ENCODE measurements at places on chromosomes 11 and 22. TPM values are rescaled to one million over a fixed set of nuclear protein-coding genes. Genes with fewer than 3 reads are reported as not detected.
A peak's percentile ranks its signal among the peaks of the same experiment; 100 is the strongest.

- DNase-seq: no peak
These were observed 26.6 kb downstream of the HPS5 start for GRCh38 chr11:18295316-18295715.

DNA sequence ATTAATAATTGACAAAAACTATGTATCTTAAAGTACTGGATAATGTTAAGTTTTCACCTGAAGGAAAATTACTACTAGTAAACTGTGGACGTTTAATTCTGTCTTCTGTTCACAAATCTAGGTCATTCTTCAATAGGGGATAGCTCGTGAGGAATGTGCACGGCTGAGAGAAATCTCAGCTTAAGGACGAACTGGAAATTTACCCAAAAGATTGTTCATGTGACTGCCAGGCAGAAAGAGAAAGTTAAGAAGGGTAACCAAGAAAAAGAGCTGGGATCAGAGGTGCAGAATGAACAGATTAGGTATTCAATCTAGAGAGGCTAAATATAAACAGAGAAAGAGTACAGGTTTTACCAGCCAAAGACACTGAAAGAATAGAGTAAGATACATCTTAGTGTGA, 245.3 kb downstream of the CASP12 start:
- DNase-seq: no peak

DNA sequence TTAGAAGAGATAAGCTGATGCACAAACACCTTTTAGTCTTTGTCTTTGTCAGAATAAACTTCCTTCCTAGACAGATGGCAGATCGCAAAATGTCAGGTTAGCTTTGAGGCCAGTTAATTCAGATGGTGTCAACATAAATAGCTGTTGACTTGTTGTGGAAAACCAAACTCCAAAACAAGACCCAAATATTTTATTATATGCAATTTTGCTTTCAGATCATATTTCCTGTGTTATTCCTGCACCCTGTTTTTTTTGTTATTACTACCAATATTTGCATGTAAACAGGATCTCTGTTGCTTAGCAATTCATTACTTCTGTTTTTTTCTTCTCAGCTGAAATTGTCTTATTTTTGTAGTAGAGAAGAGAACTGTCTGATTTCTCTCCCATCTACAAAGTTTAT, 316.0 kb downstream of the ETS1 start:
- DNase-seq: no peak

DNA sequence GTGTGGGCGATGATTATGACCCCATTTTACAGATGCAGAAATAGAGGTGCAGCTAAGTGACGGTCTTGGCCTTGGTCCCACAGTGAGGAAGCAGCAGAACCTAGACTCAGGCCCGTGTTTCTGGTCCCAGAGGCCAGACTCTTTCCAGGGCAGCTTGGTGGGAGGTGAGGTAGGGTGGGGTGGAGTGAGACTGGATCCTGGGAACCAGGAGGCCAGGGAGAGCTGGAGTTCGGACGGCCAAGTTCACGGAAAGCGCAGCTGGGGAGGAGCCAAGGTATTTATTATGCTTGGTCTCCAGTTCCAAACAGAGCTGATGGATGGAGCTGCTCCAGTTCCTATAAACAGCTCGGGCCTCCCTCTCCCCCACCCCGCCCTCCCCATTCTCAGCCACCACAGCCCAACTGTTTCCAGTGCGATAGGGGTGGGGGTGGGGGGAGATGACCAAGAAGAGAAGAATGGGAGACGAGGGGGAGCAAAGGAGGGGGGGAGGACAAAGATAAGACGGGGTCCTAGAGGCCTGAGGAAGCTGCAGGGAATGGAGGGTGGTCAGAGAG, 16.2 kb downstream of the LRRC32 start:
- peak; percentile 28 for DNase-seq

- peak; percentile 92 for DNase-seq
These were observed 16.3 kb downstream of the HTR3A start for GRCh38 chr11:113991170-113991569.

DNA sequence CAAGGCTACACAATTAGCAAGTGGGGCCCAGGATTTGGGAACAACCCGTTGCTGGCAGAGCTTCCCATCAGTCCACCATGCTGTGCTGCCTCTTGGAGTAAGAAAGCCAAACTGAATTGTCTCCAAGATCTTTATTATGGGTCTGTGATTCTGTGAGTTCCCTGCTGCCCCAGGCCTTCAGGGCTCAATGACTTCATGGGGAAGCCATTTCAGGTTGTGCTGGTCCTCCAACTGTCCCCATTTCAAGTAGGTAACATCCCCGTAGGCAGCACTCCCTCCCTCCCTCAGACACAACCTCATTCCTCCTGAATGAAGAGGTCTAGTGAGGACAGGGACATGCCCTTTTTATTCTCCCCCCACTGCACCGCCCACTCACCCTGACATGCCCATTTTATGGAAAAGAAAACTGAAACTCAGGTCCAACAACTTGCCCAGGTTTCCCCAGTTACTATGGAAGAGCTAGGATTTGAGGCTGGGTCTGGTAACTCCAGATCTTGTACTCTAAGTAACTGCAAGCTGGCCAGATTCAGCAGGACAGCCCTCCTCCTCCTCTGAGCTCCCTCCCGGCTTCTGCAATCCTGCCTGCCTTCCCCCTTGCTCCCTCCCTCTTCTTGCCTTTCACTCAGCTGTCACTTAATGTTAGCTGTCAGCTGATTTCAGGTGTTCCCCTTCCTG, 8.2 kb upstream of the YWHAH start:
- DNase-seq: no peak

- peak; percentile 86 for DNase-seq
These were observed 3.2 kb upstream of the EMID1 start for GRCh38 chr22:29202212-29203192.

GRCh38 chr11:33761471-33761870, 12.8 kb downstream of the FBXO3 start:
- no peak for DNase-seq

DNA sequence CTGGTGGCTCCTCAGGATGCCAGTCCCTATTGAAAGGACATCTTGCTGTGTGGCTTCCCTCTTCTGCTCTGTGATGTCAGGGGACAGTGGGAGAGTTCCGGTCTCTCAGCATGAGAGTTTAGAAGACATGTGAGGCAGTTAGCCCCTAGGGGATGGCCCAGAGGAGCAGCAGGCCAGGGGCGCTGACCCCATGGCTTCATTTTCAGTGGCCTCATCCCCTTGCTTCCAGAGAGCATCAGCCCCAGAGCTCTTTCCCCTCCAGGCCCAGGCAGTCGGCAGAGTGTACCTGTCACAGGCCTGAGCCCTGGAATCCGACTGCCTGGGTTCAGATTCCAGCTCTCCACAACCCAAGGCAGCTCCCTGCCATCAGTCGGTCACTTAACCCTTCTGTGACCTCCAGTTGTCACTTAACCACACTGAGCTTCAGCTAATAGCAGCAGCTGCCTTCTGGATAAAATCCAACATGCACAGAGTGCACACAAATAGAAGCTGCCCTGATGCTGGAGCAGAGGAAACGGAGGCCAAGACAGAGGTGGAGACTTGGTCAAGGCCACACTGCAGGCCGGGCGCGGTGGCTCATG, 14.1 kb upstream of the LRRC10B start:
- no peak for DNase-seq

DNA sequence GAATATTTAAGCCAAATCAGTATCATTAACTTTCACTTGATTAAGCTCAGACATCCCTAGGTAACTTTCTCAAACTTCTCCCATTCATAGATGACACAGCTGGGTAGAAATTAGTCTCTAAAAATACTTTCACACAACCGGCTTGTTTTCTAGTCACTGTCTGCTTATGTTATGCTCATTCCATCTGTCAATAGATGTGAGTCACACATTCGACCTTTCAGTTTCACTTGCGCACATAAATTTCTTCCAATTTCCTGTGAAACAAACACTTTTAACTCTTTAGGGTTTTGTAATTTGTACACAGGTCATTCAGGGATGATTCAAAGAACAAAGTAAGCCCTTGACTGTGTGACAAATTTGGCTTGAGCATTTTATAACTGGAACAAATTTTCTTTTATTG, 723.0 kb downstream of the KCNA4 start:
- no peak for DNase-seq

GRCh38 chr11:11349870-11350337, 3.1 kb downstream of the CSNK2A3 start:
- DNase-seq: no peak

- DNase-seq: no peak
These were observed 113.4 kb downstream of the ZBTB16 start for GRCh38 chr11:114172871-114173444.

- no peak for DNase-seq
These were observed 186.5 kb downstream of the SHANK2 start for GRCh38 chr11:71065841-71066240.

DNA sequence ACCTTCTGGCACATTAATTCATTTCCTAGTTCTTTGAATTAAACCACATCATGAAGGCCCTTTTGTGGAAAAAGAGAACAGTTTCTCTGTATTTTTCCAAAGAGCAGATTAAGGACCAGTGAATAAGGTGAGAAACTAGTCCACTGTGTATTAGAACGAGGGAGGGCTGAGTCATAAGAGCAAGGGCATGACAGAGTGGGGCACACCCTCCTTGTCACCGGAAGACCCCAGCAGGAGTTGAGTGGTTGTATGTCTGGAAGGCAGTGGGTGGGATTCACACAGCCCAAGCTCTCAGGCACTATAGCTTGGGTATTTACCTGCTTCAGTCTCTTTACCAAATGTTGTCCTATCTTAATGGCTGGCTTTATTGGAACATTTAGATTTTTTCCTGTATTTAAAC, 86.8 kb downstream of the BMAL1 start:
- DNase-seq: peak; percentile 69

- peak; percentile 96 for DNase-seq
These were observed 10.4 kb upstream of the SUN2 start for GRCh38 chr22:38766076-38766777.

DNA sequence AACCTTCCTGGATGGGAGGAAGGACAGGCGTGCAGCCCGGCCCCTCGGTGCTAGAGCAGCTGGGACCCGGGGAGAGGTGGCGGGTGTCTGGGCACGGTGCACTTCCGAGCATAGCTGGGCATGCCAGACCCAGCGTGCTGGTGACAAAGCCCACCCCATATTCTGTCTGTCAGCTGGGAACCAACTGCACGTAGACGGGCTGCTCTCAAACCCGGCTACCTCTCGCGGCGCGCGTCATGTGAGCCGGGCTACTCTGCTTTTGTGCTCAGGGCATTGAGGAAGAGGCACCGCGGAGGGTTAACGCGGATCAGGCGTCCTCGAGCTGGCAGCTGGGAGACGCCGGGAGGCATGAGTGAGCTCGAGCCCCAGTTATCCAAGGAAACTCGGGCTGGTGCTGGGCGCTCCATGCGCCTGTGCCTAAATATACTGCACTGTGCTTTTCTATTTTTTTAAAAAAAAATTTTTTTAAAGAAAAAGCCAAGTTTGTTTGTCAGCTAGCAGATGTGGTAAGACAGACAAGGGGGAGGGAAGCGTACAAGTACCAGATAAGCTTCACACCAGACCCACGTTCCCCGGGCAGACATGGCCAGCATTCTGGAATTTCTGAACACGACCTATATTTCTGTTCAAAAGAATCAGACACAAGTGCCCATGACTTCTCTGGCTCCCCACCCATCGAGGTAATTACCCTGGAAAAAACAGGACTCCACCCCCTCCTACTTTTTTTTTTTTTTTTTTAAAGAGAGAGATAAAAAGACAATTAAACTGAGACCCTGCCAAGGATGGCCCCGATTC, 425.6 kb downstream of the SHANK2 start:
- DNase-seq: peak; percentile 75

- DNase-seq: no peak
These were observed 92.3 kb downstream of the BLID start for GRCh38 chr11:122023614-122024250.

DNA sequence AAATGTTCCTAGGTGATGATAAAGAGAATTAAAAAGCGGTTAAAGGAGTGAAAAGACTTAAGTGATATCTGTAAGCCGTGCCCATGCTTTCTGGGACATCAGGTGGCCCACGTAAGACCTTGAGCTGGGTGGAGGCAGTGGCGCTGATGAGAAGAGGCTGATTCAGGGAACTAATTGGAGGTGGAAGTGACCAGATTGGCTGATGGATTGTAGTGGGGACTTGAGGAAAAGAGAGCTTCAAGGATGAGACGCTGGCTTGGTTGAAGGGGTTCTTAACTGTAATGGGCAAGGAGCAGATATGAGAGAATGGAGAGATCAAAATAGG, 69.1 kb upstream of the EP300 start:
- peak; percentile 57 for DNase-seq

GRCh38 chr11:91959411-91959810, 265.2 kb upstream of the FAT3 start:
- peak; percentile 72 for DNase-seq

- peak; percentile 39 for DNase-seq
These were observed 88.7 kb upstream of the DRD2 start for GRCh38 chr11:113563766-113564526.

DNA sequence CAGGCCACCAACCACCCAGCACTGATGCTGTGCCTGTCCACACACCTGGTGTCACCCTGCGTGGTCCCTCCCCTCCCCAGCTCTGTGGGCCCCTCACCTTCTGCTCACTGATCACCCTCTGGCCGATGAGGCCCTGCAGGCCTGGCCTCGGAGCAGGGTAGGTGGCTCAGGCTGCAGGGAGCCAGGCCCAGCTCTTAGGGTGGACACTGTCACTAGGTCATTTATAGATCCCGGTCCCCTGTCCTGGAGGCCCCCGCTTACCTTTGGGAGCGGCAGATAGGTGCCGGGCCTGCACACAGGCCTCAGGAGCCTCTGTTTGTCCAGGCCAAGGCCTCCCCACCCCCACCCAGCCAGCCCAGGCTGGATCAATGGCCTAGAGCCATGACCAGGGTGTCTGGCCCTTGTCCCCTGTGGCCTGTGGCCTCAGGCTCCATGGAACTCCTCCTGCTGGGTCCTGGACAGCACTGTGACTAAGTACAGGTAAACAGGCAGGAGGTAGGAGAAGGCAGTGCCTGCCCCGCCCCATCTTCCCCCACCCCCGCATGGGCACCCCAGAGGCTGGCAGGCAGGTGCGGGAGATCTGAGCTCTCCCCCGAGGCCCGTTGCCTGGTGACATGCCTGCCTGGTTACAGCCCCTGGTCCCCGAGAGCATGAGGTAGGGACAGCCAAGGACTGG, at the start of gene TMPRSS6:
Gene TMPRSS6, minus strand, starts transcription at position 472 of the 676 bp plus-strand sequence. CDS start 6,296 bp downstream, outside the sequence.
- DNase-seq: no peak

- DNase-seq: no peak
These were observed 6.8 kb upstream of the INSC start for GRCh38 chr11:15107730-15108515.

GAB2 gene
- total RNA-seq: 73.8 TPM

ATG13 gene
- 123 TPM for total RNA-seq

CCDC157 gene
- 6.1 TPM for total RNA-seq

BIK gene
- total RNA-seq: 13.3 TPM

MS4A12 gene
- not detected for total RNA-seq

PAFAH1B2 gene
- total RNA-seq: 114 TPM

FAM180B gene
- 0.16 TPM for total RNA-seq

PRAME gene
- total RNA-seq: not detected
